ENCODE measurements at places on chromosomes 1 and 21.
A peak's percentile ranks its signal among the peaks of the same experiment; 100 is the strongest.

GRCh38 chr1:22775478-22775877, 64.8 kb downstream of the EPHB2 start:
- DNase-seq = no peak

DNA sequence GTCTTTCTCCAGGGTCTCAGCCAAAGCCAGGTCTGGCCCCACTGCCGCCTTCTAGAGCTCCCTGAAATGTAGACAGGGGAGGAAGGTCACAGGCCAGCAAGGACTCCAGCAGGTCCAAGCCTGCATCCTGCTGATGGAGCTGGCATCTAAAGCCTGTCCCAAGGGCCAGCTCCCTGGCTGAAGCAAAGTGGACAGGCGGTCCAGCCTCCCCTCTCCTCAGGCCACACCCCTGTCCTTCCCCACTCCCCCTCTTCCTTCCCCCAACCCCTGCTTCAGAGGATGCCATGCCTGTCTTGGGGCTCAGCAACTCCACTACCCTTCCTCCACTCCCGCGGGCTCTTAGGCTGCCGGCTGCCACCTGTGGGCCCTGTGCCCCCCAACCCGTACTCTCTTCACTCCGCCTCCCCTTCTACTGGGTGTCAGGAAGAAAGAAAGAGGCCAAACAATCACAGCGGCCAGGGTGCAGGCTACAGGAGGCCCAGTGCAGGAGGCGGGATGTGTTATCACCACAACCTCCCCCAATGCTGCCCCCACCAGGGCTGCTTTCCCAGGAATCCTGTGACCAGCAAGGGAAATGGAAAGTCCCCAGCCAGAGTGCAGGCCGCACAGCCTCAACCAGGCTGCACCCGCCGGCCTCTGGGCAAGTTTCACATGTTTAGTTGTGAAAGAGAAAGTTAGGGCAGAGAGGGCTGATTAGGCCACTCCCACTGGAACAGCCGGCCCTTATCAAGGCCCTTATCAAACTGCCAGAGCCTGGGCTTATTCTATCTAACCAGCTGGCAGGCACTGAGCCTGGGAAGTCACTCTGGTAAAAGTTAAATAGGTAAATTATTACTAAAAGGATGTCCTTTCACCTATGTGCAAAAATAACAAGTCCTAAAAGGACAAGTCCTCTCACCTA, 34.1 kb downstream of the ACOT7 start:
- DNase-seq = peak; percentile 43

GRCh38 chr1:56524263-56524662, 55.1 kb downstream of the PLPP3 start:
- DNase-seq = no peak

- DNase-seq = no peak
Observed at GRCh38 chr1:220880726-220881506, 1.7 kb downstream of the HLX start.

All from right renal cortex interstitium (tissue), 3 donors.